ENCODE measurements at places on chromosomes 12 and 14. TPM values are rescaled to one million over a fixed set of nuclear protein-coding genes. Genes with fewer than 3 reads are reported as not detected.

KRT1 gene
- total RNA-seq, result not detected

TMEM30B gene
- total RNA-seq, result 0.07 TPM

GLRX5 gene
- total RNA-seq, result 60.3 TPM

METTL3 gene
- 80.7 TPM for total RNA-seq

SDR39U1 gene
- 15.8 TPM for total RNA-seq

AKAP3 gene
- 0.72 TPM for total RNA-seq
